ENCODE measurements at places on chromosomes 7 and 10. TPM values are rescaled to one million over a fixed set of nuclear protein-coding genes. Genes with fewer than 3 reads are reported as not detected.

VPS41 gene
- 38.6 TPM for total RNA-seq

DNA sequence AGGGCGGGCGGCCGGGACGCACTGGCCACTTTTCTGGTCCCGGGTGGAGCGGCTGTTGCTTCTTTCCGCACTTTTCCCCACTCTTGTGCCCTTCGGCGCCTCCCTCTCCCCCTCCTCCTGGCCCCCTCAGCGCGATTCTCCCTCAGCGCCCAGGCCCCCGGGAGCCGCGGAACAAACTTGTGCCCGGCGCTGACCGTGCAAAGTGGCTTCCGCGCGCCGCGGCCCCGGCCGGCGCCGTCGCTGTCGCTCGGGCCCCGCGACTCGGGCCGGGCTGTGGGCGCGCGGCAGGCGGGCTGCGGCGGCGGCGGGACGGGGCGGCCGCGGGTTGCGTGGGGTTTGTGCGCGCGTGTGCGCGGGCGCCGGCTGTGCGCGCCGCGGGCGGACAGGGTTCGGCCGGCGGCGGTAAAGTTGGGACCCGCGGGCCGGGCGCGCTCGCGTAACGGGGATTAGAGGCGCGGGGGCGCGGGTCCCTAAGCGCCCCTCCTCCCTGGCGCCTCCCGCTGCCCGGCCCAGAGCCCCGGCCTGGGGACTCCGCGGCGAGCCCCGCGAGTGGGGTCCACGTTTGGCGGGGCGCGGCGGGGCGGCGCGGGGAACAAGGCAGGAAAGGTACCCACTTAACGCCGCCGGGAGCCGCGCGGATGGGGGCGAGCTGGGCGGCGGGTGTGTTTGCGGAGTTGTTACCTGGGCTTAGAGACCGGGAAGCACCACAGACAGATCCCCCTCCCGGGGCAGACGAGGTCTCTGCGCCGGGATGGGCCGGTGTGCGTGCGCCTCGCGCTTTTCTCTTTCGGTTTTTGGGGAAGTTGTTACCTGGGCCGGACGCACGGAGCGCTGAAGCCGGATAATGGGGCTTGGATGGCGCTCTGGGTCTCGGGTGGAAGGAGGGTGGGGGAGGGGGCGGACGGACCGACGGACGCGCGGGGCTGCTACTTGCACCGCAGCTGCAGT is 860 bp downstream of the ZEB1 start:
- DNase-seq: peak; percentile 77

- peak; percentile 71 for DNase-seq
Observed at GRCh38 chr7:128827971-128828711, 2.1 kb upstream of the FLNC start.

DNA sequence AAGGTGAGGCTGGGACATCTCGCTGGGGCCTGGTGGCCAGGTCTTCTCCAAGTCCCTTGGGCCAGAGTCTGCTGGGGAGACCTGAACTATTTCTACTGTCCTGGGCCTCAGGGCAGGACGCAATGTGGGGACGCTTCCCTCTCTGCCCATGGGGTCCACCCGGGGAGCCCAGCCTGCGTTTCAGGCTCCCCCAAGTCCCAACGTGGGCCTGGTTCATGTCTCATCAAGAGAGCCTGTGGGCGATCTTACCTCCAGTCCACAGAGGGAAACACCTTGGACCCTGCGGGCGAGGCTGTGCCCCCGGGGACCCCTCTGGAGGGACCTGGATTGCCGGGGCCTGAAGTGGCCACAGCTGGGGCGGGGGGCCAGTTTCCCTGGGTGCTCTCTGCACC is 91.7 kb downstream of the DNAJB6 start:
- no peak for DNase-seq

- no peak for DNase-seq
Observed at GRCh38 chr7:99790407-99790806, 6.4 kb upstream of the CYP3A4 start.
